ENCODE measurements at places on chromosomes 2 and 18.

DNA sequence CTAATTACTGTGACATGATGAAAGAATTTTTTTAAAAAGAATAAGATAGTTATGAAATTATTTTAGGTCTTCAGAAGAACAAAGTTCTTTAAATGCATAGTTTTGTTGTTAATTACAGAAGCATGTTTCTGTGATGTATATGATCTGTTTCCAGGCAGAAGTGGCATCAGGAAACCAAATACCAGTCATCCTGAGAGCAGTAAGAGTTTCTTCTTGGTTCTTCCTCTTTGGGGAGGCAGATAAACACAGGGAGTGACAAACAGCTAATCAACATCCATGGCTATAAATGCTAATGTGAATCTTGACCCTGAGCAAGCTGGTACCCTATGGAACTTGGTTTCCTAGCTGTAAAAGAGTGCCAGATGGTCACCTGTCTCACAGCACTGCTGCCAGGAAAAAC lies 29.2 kb downstream of the WIPF1 start:
- peak; percentile 38 for DNase-seq

- no peak for DNase-seq
Measured at GRCh38 chr2:39849064-39849463, 70.0 kb upstream of the THUMPD2 start.

DNA sequence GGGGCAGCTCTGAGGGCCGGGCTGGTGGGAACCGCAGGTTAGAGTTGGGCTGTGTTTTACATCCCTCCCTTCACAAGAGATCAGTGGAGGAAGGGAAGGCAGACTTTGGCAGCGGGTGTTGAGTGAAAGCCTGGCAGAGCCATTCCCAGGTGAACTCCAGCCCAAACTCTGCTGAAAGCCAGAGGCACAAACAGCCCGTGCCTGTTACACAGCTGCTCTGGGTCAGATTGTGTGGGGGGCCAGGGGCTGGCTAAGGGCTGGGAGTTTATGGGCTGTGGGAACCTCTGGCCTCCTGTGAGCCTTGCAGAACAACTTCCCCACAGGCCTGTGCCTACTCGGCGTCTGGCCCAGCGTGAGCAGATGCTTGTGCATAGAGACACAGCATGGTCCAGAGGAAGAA lies 286.8 kb downstream of the CLIP4 start:
- no peak for DNase-seq

DNA sequence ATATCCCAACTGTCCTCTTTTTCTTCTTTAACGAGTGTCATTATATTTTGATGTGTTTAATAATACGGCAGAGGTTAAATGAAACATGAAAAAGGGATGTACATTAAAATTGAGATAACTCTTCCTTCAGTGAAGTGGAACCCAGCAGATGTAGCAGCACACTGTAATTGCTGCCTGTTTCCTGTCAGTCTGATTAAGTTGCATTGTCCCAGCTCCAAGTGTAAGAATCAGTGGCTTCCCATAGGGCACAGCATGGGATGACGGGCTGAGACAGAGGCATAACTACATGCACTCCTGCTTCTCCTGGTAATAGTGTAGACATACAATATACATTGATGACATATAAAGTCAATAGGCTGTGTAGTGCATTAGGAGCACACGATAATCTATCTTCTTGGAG lies 175.8 kb upstream of the TCF4 start:
- DNase-seq = no peak

GRCh38 chr18:61606759-61607158 lies 273.5 kb downstream of the CDH20 start:
- peak; percentile 42 for DNase-seq

GRCh38 chr2:118657466-118657865 lies 190.0 kb downstream of the EN1 start:
- no peak for DNase-seq

GRCh38 chr2:61432990-61433389 lies 37.9 kb downstream of the USP34 start:
- no peak for DNase-seq

GRCh38 chr18:40925071-40925541 lies 1029.9 kb upstream of the PIK3C3 start:
- no peak for DNase-seq

GRCh38 chr2:232592772-232593395 lies 40.5 kb upstream of the EFHD1 start:
- no peak for DNase-seq

- DNase-seq = no peak
Measured at GRCh38 chr2:240581811-240582210, 4.7 kb upstream of the CAPN10 start.

DNA sequence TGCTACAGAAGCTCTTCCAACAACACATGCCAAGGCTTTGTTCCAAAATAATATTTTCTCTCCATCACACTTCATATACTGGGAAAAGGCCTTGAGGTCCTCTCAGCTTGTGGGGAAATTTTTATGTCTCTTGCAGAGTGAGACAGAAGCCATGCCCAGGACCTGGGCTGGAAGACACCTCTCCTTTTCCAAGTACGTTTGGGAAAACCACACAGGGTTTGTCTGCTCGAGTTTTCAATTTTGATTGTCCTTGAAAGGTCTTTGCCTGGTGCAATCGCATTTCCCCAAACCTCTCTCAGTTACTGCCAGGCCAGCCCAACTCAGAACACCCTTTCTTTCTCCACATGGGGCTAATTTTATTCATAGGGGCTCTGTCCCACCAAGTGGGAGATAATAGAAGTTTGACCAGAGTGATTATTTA lies 272.2 kb downstream of the OSR1 start:
- no peak for DNase-seq

GRCh38 chr2:119260646-119261492 lies 37.2 kb downstream of the STEAP3 start:
- DNase-seq = no peak

DNA sequence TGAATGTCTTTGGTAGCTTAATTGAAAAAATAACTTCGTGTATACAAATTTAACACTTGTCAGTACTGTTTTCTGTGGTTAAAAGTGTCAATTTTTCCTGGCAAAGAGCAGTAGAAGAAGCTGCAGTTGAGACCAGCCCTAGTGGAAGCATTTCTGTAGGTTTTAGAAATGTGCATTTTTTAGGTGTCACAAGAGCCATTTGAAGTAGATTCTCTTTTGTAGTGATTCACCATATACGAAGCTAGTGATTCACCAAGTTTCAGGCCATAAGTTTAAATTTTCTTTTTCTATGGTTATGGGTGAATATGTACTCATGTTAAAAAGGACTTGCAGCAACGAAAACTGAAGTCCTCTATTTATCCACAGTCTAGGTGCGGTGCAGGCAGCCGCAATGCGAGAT lies 4.2 kb downstream of the NABP1 start:
- DNase-seq = peak; percentile 44

DNA sequence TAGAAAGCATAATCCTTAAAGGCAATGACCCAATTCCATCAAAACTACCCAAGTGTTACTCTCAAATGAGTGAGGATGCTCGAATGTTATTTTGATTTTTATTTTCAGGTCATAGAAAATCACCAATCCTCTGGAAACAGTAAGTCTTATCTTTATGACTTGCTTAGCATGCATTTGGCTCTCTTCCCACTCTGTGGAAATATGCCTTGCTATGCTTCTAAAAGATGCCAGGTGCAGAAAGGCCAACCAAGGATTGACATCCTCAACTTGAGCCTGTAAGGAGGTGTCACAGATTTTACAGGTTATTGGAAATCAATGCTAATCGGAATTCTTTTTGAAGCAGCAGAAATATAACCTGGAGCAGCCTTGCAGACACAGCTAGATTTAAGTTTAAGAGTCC lies 543.9 kb upstream of the LINC00305 start:
- DNase-seq = no peak

GRCh38 chr18:70234667-70235459 lies 29.4 kb upstream of the RTTN start:
- DNase-seq = peak; percentile 72

- no peak for DNase-seq
Measured at GRCh38 chr2:232888099-232888836, 18.2 kb downstream of the SNORC start.

GRCh38 chr2:103121106-103121505 lies 359.3 kb downstream of the TMEM182 start:
- no peak for DNase-seq

GRCh38 chr2:10834068-10834655 lies 21.6 kb upstream of the PDIA6 start:
- DNase-seq = no peak

DNA sequence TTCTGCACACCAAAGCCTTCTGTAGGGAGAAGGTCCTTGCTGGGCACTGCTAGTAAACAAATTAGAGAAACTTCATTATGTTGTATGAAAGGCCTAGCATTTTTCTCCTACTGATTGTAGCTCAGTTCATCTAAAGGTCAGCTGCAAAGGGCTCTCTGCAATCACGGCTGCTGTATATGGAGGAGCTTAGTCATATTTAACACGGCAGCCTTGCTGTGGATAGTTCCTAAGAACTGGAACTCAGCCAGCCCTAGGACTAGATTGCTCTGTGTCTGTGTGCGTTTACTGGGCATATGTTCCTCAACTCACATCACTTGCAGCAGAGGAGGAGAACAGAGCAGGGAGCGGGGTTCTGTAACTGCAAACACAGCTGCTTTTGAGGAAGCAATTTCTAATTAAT lies 1103.9 kb upstream of the KLHL29 start:
- DNase-seq = peak; percentile 40

DNA sequence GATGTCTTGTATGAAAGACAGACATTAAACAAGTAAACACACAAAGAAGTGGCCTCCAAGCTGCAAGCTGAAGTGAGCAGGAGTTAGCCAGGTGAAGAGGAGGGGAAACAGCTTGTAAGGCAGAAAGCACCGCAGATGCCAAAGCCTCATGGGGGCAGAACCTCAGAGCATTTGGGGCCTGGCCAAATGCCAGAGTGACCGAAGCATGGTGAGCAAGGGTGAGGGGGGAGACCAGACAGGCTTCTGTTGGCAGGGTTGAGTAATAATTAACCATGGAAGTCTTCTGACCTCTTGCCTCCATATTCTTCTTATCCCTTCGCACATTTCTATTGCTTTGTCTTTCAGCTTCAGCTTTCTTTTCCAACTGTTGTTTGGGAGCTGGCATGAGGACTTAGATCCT lies 5.6 kb downstream of the QPCT start:
- peak; percentile 13 for DNase-seq

- DNase-seq = peak; percentile 13
Measured at GRCh38 chr18:63578357-63578958, 8.7 kb upstream of the SERPINB13 start.

GRCh38 chr2:107088156-107088555 lies 202.2 kb upstream of the ST6GAL2 start:
- DNase-seq = no peak

- no peak for DNase-seq
Measured at GRCh38 chr2:174839662-174840061, 75.4 kb upstream of the CHRNA1 start.

GRCh38 chr2:178301649-178302238 lies 107.4 kb downstream of the OSBPL6 start:
- no peak for DNase-seq

- DNase-seq = no peak
Measured at GRCh38 chr18:37661478-37661877, 95.9 kb upstream of the CELF4 start.

- no peak for DNase-seq
Measured at GRCh38 chr18:76514573-76514972, 19.5 kb upstream of the ZNF516 start.

- no peak for DNase-seq
Measured at GRCh38 chr2:100844514-100844913, 24.6 kb downstream of the NPAS2 start.

DNA sequence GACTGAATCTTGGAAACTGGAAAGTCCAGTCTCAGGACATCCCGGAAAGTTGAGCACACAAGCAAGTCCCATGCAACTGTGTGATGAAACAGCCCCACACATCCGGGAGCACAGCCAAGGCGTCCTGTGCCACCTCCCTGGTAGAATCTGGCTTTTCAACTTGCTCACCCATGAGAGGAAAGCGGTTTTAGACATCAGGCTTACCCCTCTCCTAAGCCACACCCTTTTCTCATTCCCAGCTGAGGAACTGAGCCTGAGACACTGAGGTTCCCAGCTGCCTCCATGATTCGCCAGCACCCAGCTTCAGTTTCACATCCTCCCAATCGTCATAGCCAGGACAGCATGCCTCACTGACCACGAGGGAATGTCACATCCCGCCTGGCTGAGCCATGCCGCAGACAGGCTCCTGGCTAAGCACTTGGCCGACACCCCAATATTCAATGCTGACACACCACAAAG lies 60.3 kb downstream of the STEAP3 start:
- DNase-seq = peak; percentile 99

- no peak for DNase-seq
Measured at GRCh38 chr2:1550076-1550475, 136.8 kb downstream of the TPO start.

DNA sequence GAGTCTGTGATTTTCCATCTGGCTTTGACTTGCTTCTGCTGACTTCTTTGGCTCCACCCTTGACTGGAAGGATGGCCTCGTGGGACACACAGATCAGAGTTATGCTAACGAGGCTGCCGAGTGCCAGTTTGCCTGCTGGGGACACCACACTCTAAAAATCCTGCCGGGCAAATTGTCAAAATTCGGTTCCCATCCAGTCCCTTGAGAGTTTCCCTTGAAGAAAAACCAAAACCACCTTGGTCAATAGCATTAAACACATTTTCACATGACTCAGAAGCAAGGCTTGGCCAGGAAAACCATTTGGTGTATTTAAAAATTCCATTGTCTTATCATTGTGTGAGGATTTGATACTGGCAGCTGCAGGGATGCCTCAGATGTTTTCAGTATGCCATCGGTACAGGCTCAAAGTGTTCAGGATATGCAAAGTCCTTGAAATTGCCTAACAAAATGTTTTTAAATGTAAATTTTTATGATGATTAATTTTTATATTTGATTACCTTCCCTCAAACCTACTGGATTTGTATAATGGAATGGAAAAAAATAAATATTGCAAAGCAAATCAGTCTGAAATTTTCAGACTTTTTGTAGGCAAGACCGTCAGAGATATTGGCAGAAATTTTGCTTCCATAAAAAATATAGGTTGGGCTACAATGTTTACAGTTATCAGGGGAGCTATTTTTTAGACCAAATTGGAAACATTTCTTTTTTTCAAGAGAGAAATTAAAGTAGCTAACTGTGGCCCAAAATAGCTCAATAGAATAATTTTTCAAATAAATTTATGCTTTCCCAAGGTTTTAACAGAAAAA lies 41.6 kb downstream of the KCNE4 start:
- no peak for DNase-seq

DNA sequence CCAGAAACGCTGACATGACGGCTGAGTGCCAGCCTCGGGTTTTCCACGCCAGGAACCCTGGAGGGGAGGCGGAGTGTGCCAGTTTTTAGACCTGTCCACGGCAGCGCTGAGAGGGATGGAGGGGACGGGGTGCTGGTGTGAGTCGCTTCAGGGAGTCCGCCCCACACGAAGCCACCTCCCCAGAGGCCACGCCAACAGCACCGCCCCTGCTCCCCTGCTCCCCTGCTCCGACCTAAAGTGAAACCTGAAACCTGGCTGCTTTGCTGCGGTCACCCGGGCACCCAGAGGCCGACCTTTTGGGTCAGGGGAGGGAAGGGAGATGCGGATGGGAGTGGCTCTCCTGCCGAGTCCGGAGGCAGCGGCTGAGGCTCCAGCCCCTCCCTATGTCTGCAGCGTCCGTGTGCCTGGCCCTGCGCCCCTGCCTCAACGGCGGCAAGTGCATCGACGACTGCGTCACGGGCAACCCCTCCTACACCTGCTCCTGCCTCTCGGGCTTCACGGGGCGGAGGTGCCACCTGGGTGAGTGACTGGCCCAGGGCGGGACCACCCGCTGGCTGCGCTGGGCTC lies 38.1 kb downstream of the SNED1 start:
- no peak for DNase-seq

GRCh38 chr2:61530749-61531148 lies 7.4 kb downstream of the XPO1 start:
- DNase-seq = no peak

Measured in inflammatory macrophage treated with lipopolysaccharide for 4 hours (primary cell).